Colonic mucosa (tissue), 4 donors: ENCODE measurements at places on chromosomes 3 and 15. TPM values are rescaled to one million over a fixed set of nuclear protein-coding genes. Genes with fewer than 3 reads are reported as not detected.

- H3K27me3 ChIP-seq = no peaks in the 10 kb centered on the region
- peaks cover 9% of the 10 kb centered on the region for H3K36me3 ChIP-seq
- H3K4me3 ChIP-seq = no peak overlapping the region
- DNase-seq = no peak
- H3K27ac ChIP-seq = peak overlapping the region; percentile 19
Observed at GRCh38 chr3:71111784-71112440, 471.6 kb downstream of the FOXP1 start.

DNA sequence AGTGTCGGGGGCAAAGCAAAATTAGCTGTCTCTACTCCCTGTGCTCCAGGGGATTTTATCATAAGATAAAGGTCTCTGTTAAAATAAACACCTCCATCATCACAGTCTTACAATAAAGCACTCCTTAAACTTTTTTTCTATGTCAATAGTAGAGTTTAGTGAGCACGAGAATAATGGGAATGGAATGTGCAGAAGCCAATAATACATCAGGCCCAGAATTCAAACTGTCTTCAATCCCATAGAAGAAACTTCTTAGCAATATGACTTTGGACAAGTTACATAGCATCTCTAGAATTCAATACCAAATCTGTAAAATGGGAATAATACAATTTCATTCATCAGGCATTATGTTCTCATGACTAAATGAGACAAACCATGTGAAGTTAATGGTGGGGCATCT, 49.0 kb upstream of the EPHA3 start:
- no peak overlapping the region for H3K27ac ChIP-seq
- H3K36me3 ChIP-seq = no peaks in the 10 kb centered on the region
- no peak for DNase-seq
- no peaks in the 10 kb centered on the region for H3K4me1 ChIP-seq
- H3K27me3 ChIP-seq = no peaks in the 10 kb centered on the region
- H3K4me3 ChIP-seq = no peak overlapping the region

GRCh38 chr3:173841334-173841733, 443.8 kb downstream of the NLGN1 start:
- no peaks in the 10 kb centered on the region for H3K27me3 ChIP-seq
- no peak overlapping the region for H3K4me3 ChIP-seq
- H3K4me1 ChIP-seq = no peaks in the 10 kb centered on the region
- H3K36me3 ChIP-seq = no peaks in the 10 kb centered on the region
- H3K27ac ChIP-seq = no peak overlapping the region

The OIP5 gene
- 23.0 TPM for total RNA-seq

DNA sequence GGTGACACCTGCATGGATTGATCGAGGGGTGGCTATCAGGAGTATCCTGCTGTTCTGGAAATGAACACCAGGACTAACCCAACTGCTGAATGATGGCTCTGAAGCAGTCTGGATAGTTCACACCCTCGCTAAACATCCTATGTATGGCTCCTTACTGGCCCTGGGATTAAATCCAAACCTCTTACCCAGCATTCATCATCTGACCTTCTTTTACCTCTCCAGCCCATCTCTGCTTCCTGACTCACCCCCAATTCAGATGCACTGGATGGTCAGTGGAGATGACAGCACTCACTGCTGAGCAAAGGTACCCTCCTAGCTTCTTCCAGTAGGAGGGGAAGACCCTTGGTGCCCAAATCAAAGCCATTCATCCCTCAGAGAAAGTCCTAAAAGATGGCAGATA, 235.2 kb upstream of the TRIM42 start:
- no peaks in the 10 kb centered on the region for H3K4me1 ChIP-seq
- H3K36me3 ChIP-seq = no peaks in the 10 kb centered on the region
- no peak overlapping the region for H3K27ac ChIP-seq
- H3K27me3 ChIP-seq = no peaks in the 10 kb centered on the region

GRCh38 chr3:170233530-170233929, 11.3 kb downstream of the PRKCI start:
- no peaks in the 10 kb centered on the region for H3K36me3 ChIP-seq
- peak; percentile 48 for DNase-seq
- H3K27me3 ChIP-seq = no peaks in the 10 kb centered on the region
- no peak overlapping the region for H3K4me3 ChIP-seq
- H3K27ac ChIP-seq = peak overlapping the region; percentile 63
- H3K4me1 ChIP-seq = no peaks in the 10 kb centered on the region

- H3K4me1 ChIP-seq = no peaks in the 10 kb centered on the region
- no peak for DNase-seq
- H3K27me3 ChIP-seq = no peaks in the 10 kb centered on the region
Observed at GRCh38 chr15:81293728-81294515, 30.0 kb downstream of the STARD5 start.

DNA sequence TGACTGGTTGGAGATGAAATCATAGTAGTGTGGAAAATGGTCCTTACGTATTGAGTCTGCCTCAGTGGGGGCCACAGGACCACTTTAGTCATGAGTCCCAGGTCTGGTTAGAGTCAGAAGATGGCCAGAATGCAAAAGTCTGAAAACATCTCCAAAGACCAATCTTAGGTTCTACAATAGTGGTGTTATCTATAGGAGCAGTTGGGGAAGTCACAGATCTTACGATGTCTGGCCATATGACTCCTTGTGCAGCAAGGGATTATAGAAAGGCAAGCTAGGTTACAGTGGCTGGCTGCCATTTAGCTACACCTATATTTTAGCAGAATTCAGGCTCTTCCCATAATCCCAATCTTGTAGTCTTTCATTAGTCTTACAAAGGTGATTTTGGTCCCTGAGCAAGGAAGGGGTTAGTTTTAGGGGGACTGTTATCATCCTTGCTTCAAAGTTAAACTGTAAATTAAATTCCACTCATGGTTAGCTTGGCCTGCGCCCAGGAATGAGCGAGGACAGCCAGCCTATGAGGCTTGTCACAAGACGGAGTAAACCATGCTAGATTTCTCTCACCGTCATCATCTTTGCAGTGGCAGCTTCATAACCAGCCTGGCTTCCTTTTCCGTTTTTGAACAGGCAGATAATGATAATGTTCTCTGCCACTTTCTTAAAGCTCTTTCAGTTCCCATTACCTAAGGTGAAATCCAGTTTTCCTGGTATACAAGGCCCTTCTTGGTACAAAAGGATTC, 134.1 kb downstream of the VPS8 start:
- no peak overlapping the region for H3K4me3 ChIP-seq
- no peak overlapping the region for H3K27ac ChIP-seq
- H3K4me1 ChIP-seq = no peaks in the 10 kb centered on the region
- H3K36me3 ChIP-seq = no peaks in the 10 kb centered on the region
- no peak for DNase-seq

The C3orf20 gene
- total RNA-seq = 0.08 TPM

The BNC1 gene
- total RNA-seq = not detected

- H3K36me3 ChIP-seq = no peaks in the 10 kb centered on the region
- H3K4me1 ChIP-seq = no peaks in the 10 kb centered on the region
- peak within 1 kb of the TSS; percentile 53 for H3K27ac ChIP-seq
- H3K27me3 ChIP-seq = no peaks in the 10 kb centered on the region
Observed at GRCh38 chr3:143847787-143848631, at the start of gene SLC9A9. TSS of gene SLC9A9 (minus strand) at chr3:143848468. CDS start at chr3:143848322, 146 bp downstream.

The SPINT1 gene
- total RNA-seq = 330 TPM

DNA sequence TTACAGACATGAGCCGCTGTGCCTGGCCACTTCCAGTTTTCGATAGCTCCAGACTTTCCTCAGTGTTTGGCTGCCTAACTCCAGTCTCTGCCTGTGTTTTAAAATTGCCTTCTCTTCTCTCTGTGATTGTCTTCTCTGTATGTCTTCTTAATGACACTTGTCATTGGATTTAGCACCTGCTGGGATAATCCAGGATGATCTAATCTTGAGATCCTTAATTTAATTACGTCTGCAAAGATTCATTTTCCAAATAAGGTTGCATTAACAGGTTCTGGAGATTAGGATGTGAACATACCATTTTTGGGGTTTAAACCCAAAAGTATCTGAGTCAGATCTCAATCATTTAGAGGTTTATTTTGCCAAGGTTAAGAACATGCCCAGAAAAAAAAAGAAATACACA, 222.2 kb upstream of the PDZRN3 start:
- DNase-seq = no peak
- no peak overlapping the region for H3K27ac ChIP-seq
- H3K27me3 ChIP-seq = no peaks in the 10 kb centered on the region
- H3K4me1 ChIP-seq = no peaks in the 10 kb centered on the region

The FBXO40 gene
- total RNA-seq = not detected

The MNS1 gene
- 2.8 TPM for total RNA-seq

DNA sequence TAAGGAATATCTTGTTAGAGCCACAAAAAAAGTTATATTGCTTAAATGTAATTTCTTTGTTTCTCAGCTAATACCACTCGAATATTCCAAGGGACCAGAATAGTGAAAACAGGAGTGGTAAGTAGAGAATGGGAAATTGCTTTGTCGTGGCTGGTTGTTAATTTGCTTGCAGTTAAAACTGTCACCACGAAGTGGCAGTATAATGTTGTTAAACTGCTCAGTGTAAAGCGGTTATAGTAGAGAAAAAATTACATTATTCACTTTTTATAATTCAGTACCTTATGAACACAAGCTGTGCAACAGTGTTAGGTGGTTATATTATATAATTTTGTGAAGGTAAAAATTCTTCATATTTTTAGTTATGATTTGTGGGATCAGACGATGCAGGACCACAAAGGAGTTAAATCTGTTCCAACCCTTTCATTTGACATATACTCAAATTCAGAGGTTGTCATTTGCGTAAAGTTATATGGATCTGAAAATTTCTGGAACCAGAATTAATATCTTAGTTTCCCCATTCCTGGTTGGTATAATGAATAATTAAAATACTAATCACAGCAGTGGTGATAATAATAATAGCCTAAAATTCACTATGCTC, 171.8 kb downstream of the FEZF2 start:
- H3K4me3 ChIP-seq = no peak overlapping the region
- H3K27ac ChIP-seq = no peak overlapping the region
- no peak for DNase-seq
- no peaks in the 10 kb centered on the region for H3K27me3 ChIP-seq
- no peaks in the 10 kb centered on the region for H3K36me3 ChIP-seq

DNA sequence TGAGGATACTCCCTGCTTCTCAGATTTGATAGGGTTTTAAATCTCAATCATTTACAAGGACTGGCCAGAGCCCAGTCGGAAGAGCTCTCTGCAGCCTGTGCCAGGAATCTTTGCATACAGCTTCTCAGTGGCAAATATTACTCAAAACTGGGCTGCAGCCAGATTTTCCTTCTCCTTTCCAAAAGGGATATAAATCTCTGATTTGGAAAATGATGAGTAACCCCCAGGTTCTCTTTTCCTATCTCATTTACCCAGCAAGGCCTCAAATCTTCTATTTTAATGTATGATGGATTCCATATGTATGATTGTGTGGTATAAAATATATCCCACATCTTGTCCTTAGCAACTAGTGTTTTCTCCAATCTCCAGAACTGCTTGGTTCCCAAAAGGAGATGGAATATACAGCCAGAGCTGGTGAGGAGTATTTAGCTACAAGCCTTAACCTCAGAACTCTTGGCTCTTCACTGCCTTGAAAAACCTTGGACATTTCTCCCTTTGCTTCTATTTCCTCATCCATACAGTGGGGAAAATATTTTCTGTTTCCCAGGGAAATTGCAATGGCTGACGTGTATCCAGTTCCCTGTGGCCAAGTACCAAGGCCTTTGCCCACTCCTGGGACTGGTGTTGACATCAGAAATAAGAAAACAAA, 114.4 kb downstream of the ATG7 start:
- no peaks in the 10 kb centered on the region for H3K36me3 ChIP-seq
- no peak overlapping the region for H3K27ac ChIP-seq
- H3K4me1 ChIP-seq = peaks cover 5% of the 10 kb centered on the region

The DPPA2 gene
- not detected for total RNA-seq

The MORC1 gene
- total RNA-seq = not detected

The P2RY14 gene
- 2.9 TPM for total RNA-seq

GRCh38 chr3:151434151-151434890, 26.5 kb downstream of the IGSF10 start:
- no peak for DNase-seq
- no peaks in the 10 kb centered on the region for H3K27me3 ChIP-seq
- no peak overlapping the region for H3K4me3 ChIP-seq
- H3K27ac ChIP-seq = no peak overlapping the region

The TM4SF4 gene
- 4.5 TPM for total RNA-seq

DNA sequence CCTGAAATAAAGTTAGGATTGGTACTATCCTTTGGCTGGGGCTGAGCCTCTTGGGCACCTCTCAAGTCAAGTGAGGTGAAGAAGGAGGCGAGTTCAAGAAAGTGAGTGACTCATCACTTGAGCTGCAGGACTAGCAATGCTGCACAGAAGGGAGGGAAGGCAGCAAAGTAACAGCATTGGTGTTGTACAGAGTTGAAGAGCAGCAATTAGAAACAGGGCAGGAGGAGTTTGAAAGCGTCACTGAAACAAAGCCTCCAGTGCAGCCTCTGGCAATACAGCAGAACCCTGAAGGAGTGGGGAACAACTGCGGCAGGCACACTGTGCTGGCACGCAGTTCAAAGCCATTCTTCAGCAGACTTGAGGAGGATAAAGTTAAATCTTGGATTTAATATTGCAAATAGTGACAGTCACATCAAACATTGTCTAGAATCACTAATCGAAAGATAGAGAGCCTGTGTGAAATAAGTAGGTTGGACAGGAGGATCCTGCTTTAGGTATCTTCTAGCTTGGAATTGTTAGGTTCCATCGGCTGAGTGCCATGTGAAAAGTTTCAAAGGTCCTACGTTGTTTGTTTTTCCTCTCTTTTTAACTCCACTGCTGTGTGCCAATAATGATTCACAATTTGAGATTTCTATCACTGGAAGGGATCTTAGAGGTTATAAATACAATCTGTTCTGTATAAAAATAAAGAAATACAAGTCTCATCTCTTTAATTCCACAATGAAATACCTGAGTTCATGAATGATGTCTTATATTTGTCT, 479.8 kb downstream of the NAALADL2 start:
- H3K4me1 ChIP-seq = no peaks in the 10 kb centered on the region
- H3K27ac ChIP-seq = no peak overlapping the region
- H3K27me3 ChIP-seq = no peaks in the 10 kb centered on the region
- no peak overlapping the region for H3K4me3 ChIP-seq
- H3K36me3 ChIP-seq = no peaks in the 10 kb centered on the region
- peak; percentile 39 for DNase-seq

DNA sequence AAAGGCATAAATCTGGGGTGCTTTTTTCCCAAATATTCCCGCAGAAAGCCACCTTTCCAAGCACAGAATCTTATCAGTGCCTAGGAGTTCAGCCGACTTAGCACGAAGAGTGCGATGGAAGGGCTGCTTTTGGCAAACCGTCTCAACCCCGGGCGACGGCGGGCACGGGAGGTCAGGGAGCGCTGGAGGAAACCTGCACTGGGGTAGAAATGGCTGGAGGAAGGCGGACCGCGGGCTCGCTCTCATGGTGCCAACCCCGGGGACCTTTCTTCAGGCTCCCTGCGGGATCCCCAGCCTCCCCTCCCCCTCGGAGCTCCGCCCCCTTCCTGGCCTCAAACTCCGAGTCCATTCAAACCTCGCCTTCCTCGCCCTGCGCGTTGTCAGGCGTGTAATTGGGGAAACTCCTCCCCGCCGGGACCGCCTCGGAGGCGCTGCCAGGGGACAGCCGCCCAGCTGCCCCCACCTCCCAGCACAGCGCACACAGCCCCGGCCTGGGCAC, at the start of gene GABRG3:
GABRG3 (plus strand) TSS at position 470 of the 499 bp plus-strand sequence.
- no peaks in the 10 kb centered on the region for H3K4me1 ChIP-seq
- H3K27me3 ChIP-seq = no peaks in the 10 kb centered on the region
- H3K36me3 ChIP-seq = no peaks in the 10 kb centered on the region
- no peak for DNase-seq

GRCh38 chr15:68051109-68051508, 3.0 kb upstream of the PIAS1 start:
- peaks cover 4% of the 10 kb centered on the region for H3K4me1 ChIP-seq
- no peaks in the 10 kb centered on the region for H3K27me3 ChIP-seq
- no peak for DNase-seq
- H3K36me3 ChIP-seq = no peaks in the 10 kb centered on the region
- H3K27ac ChIP-seq = no peak overlapping the region

The TMC3 gene
- total RNA-seq = not detected
